ENCODE measurements at places on chromosomes 3 and 15. TPM values are rescaled to one million over a fixed set of nuclear protein-coding genes. Genes with fewer than 3 reads are reported as not detected.

Gene LCTL
- total RNA-seq, result 0.46 TPM

Gene MYL3
- 1.2 TPM for total RNA-seq

Gene C3orf85
- total RNA-seq, result not detected

Gene FBN1
- total RNA-seq, result 23.1 TPM

Gene USP4
- 29.5 TPM for total RNA-seq

Gene DAZL
- total RNA-seq, result 0.23 TPM

Gene SLC9C1
- total RNA-seq, result 0.23 TPM

Gene BFSP2
- not detected for total RNA-seq

Gene PARP6
- 93.0 TPM for total RNA-seq

Gene CEP63
- total RNA-seq, result 28.1 TPM

Gene PLXNA1
- 86.7 TPM for total RNA-seq

Gene FEM1B
- total RNA-seq, result 209 TPM

Gene SNRPA1
- 16.6 TPM for total RNA-seq

Gene UBA7
- total RNA-seq, result 8.3 TPM

Gene CTXND1
- total RNA-seq, result 4.2 TPM

Gene SUSD5
- total RNA-seq, result 7.4 TPM

Gene ITPKA
- total RNA-seq, result 0.69 TPM

Gene LRTM1
- not detected for total RNA-seq

Gene VILL
- total RNA-seq, result 7.6 TPM

Gene POPDC2
- total RNA-seq, result 0.69 TPM

Gene TMC3
- total RNA-seq, result 0.23 TPM

Gene CATSPER2
- 5.5 TPM for total RNA-seq

Gene AADACL2
- not detected for total RNA-seq

Gene AQP9
- 0.92 TPM for total RNA-seq

Gene GOLGA8G
- total RNA-seq, result not detected

Gene RASA2
- total RNA-seq, result 29.8 TPM

Gene ZNF385D
- 36.7 TPM for total RNA-seq

Gene KBTBD8
- total RNA-seq, result 18.5 TPM

Gene PAK2
- total RNA-seq, result 48.2 TPM

Gene UCN2
- not detected for total RNA-seq

Gene IL17RE
- 1.4 TPM for total RNA-seq

Gene LYZL4
- total RNA-seq, result not detected

Gene POU1F1
- not detected for total RNA-seq

Gene AP3B2
- total RNA-seq, result 65.0 TPM

Gene LINGO1
- 45.2 TPM for total RNA-seq

Gene ADCY5
- 58.6 TPM for total RNA-seq

Gene EXD1
- under 0.01 TPM for total RNA-seq

Gene ACKR4
- not detected for total RNA-seq
